ENCODE measurements at places on chromosomes 6 and 20.

DNA sequence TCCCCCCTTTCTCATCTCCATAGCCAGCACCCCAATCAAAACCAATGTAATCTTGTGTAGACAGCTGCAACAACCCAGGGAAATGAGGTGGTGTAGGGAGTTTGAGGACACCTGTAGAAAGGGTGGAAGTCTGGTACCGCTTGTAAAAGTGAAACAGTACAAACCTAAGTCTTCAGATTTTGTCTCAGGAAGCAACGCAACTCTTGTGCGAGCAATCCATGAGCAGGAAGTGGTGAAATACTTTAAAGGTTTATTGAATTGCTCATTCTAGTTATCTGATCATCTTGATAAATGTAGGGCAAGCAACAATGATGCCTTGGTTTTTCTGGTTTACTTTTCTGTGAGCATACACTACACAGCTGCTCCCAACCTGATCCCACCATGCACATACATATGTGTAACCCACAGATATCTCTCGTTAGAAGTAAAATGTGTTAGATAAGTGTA is 71.1 kb upstream of the THEMIS start:
- DNase-seq, result no peak

DNA sequence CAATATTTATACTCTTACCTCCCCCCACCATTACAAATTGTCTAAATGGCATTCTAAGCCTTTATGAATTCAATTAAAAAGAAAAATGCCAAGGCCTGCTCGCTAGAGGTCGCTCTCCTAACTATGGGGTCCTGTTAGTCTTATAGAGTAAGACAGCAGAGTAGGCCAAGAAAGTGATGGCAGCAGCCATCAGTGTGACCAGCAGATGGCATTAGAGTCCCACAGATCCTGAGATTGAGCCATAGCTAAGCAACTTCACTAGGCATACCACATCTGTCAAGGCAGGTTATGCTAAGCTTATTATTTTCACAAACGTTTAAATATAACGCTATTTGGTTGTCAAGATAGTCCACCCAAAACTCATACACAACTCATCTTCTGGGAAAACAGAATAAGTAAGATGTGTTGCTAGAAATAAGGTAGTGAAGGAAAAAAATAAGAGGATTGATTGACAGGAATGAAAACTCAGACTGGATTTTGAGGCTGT is 57.6 kb upstream of the SCAF8 start:
- peak; percentile 91 for DNase-seq

GRCh38 chr6:5553767-5554166 is 292.5 kb downstream of the FARS2 start:
- no peak for DNase-seq

DNA sequence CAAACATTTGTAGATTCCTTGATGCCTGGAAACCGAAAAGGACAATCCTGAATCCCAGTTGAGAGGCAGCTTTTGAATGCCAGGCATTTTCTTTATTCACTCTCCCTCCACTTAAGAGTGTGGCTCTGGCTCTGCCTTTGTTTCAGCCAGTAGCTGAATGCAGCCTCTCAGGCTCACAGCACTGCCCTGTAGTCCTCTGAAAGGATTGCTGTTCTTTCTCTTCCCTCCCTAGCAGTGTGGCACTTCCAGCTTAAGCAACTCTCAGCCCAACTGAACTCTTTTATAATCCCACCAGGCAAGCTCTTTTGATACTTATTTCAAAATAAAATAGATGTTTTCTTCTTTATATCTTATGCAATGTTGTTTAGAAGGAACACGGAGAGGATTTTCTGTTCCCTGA is 415.6 kb downstream of the GJA1 start:
- DNase-seq, result no peak

- no peak for DNase-seq
Observed at GRCh38 chr20:54572665-54573435, 97.5 kb downstream of the DOK5 start.

DNA sequence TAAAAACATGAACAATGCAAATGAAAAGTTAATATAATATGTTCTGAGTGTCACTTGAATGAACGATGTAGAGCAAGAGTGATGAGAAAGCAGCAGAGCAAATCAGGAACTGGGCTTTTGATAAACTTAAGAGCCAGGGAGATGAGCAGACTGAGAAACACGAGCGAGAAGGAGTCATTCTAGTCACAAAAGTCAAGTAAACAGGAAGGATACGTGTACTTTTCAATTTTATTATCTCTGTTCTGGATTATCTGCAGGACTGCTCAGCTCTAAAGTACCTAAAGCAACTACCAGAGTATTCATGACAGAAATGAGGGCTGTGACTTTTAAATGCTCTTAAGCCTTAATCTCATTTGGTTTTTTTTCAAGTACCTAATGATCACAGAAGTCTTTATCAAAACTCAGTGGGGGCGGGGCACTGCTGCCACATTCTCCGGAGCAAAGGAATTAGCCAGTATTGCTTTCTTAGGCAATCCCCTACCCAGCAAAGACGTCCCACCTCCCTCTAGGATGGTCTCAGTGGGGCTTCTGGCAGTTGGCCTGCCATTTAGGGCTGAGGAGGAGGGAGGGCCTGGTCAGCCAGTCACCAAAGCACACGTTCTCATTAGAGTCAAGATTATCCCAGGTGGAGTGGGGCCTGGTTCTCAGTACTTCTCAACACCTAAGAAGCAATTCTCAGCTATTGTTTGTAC is 8.6 kb downstream of the MAN1A1 start:
- DNase-seq, result no peak

DNA sequence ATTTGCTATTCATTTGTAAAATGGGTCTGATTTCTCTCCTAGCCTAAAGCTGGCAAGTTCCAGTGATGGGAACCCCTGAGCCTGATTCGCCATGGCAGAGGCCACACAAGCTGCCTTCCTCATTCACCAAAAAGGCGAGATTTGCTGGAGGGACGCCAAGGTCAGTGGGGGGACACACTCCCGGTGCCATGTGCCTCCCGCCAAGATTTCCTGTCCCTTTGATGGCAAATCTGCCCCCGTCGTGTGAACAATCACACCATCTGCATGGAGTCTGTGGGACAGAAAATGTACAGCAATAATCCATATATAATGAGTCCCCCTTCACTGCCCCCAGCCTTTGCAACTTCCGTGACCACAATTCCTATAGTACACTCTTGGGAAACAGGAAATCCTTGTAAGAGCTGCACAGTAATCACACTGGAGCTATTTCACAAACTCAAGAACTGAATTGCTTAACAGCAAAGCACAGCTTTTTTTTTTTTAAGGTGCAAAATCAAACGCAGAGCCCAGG is 15.7 kb upstream of the IGF2R start:
- DNase-seq, result no peak

DNA sequence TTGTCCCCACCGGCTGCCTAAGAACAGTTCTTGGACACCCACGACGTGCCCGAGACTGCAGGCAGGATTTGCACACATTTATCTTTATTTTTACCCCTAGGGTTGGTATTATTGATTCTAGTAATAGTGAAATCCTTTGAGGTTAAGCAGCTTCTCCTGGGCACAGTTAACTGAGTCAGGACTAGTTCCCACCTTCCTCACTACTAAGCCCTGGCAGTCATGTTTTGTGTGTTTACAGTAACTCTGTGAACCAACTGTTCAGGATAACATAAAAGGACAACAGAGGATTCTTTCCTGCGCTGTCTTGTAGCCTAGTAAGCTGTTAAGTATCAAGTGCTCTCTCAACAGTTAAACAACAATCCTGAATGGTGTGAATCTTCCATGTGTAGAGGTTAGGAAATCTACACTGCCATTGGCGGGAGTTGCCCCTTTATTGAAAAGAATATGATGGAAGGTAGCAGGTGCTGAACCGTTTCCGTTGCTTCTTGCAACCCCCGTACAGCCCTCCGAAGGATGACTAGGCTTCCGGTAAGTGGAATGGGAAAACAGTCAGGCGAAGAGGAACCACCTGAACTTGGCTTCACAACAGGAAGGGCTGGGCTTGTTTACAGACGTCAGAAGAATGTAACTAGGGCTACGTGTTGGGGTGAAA is 979 bp upstream of the SOD2 start:
- DNase-seq, result no peak

Measured in AG09319 (cell line).